ENCODE measurements at places on chromosomes 4 and X. TPM values are rescaled to one million over a fixed set of nuclear protein-coding genes. Genes with fewer than 3 reads are reported as not detected.

The AREG gene
- total RNA-seq: not detected

The EFHC2 gene
- 0.27 TPM for total RNA-seq

The RGN gene
- not detected for total RNA-seq

The ADAMTS3 gene
- total RNA-seq: not detected

The CLIC2 gene
- total RNA-seq: 0.52 TPM

The PRSS12 gene
- not detected for total RNA-seq

The CD38 gene
- total RNA-seq: 176 TPM

The LRIT3 gene
- 0.18 TPM for total RNA-seq

The ATP2B3 gene
- total RNA-seq: not detected

The UNC5C gene
- not detected for total RNA-seq

The RHOXF2 gene
- total RNA-seq: not detected

The AMTN gene
- not detected for total RNA-seq

The AR gene
- 0.48 TPM for total RNA-seq

The MAGEB2 gene
- not detected for total RNA-seq

The CXCL1 gene
- total RNA-seq: not detected

The ETDA gene
- total RNA-seq: not detected

The GLRB gene
- not detected for total RNA-seq

The GAGE12E gene
- not detected for total RNA-seq

The SMIM10L2A gene
- 0.48 TPM for total RNA-seq

The CT45A3 gene
- total RNA-seq: not detected

The DAPP1 gene
- 30.0 TPM for total RNA-seq

The GAGE2A gene
- total RNA-seq: not detected

The WDFY3 gene
- total RNA-seq: 0.39 TPM

The GPR173 gene
- not detected for total RNA-seq

The NXF2B gene
- not detected for total RNA-seq

The RTL9 gene
- not detected for total RNA-seq

The ZCCHC12 gene
- not detected for total RNA-seq

The RAB33A gene
- total RNA-seq: 27.7 TPM

The FGF5 gene
- not detected for total RNA-seq

Data from T-helper 2 cell treated with Interferon-gamma antibody and Interleukin-4, amounts not matched to agents 100 ng/mL and 5 ng/mL, for 36 hours (primary cell).